ENCODE measurements at places on chromosomes 6 and 20.

- DNase-seq: no peak
Measured at GRCh38 chr20:17710379-17711266, 10.9 kb downstream of the BANF2 start.

- no peak for DNase-seq
Measured at GRCh38 chr20:62675156-62675876, 33.0 kb downstream of the SLCO4A1 start.

DNA sequence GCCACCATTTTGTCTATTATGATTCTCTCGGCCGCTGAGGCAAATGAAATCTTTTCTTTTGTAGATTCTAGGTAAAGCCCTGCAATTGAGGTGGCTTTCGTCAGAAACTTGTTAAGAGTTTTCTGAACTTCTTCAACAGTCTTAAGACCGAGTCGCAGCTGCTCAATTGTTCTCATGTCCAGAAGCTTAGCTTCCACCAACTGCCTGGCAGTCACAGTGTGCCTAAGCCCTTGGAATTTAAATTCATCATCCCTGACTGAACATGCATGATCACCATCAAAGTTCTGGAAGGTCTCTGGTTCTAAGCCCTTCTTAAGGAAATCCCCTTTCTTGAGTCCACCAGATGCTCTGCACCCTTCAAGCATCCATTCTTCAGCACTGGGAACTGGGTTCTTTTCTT is 25.7 kb downstream of the DST start:
- no peak for DNase-seq

- no peak for DNase-seq
Measured at GRCh38 chr6:20879526-20879925, 345.3 kb downstream of the CDKAL1 start.

DNA sequence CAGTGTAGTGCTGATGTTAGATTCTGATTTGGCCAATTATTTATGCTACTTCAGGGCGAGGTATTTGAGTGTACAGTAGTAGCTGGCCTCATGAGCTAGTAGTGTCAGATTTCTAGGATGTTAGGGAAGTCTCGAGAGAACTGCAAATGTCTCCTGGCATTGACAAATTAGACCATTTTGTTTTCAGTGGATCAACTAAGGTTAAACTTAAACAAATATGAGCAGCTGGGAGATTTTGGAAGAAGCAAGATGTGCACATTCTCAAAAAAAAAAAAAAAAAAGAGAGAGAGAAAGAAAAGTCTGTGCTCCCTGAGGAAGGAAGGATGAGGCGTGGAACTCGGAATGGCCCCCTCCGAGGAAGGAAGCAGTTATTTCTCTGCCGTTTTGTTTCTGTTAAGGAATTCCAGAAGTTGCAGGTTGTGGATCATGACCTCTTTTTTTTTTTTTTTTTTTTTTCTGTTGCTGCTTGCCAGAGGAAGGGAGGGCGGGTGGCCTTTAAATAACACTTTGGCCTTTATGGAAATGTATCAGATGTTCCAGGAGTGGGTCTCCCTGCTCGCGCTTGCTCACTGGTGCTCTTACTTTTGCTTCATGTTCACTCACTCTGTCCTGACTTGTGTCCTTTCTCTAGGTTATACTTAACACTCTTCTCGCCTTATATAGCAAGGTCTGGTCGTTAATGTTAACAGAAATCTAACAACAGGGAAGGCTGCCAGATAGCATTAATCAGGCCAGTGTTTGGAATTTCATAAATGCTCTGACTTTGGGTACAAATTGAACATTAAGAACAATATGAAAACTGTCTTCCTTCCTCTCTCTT is 124.4 kb downstream of the TCP11 start:
- no peak for DNase-seq

DNA sequence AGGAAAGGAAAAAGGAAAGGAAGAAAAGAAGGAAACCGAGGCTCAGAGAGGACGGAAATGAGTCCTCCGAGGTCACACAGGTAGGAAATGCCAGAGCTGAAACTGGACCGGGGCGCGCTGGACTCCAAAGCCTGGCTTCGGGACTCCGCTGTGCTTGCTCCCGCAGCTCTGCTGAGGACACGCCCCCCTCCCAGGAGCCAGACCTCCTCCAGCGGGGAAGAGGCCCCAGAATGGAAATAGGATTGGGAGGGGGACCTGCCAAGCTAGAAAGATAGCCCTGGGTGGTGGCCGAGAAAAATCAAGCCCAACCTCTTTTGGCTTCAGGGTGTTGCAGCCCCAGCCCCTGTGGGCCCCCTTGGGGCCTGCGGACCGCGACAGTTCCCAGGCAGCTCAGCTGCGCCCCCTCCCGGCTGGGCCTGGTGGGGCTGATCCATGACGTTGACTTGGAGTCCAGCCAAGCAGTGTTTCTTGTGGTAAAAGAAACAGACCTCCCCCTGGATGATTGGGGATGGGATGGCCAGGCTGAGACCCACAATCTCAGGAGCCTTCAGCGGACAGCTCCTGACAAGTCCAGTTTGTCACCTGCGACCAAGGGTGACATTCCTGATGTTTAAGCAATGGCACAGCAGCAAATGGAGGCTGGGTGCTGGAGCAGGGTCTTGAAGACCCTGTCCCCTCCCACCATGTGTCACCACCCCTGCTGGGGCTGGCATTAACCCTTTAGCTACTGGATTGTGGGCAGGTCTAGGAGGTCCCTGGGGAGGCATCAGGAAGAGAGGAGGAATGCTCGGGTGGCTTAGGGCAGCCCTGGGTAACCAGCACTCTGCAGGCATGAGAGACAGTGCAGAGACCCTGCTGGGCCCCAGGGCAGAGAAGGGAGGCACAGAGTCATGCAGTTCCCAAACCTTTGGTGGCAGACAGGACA is 55.4 kb downstream of the RIPOR3 start:
- no peak for DNase-seq

DNA sequence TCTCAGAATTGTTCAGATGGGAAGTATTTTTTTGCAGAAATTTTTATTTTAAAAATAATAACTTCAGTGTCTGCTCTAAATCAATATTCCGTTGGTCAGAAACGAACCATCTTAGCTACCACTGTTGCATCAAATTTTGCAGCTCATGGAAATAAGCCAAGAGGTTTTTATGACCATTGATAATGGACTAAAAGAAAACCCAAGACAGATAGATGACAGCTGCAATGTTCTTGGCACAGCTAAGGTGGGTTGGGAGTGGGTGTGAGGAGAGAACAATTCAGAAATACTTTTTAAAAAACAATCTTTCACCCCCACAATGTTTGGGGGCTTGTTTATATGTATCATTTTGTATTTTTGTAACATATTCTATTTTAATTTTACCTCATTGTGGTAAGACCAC is 121.1 kb downstream of the PDE7B start:
- no peak for DNase-seq

DNA sequence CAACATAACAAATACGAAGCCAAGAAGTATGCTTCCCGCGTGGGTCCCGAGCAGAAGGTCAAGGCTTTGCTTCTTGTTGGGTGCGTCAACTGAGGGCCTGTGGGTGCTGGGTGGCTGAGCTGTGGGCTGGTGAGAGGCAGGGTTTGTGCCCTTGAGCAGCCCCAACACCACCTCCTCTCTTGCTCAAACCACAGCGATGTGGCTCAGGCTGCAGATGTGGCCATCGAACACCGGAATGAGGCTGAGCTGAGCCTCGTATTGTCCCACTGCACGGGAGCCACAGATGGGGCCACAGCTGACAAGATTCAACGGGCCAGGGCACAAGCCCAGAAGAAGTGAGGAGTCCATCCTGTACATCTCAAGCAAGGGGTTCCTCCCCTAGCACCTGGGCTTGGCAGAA is 7.0 kb upstream of the PTPRA start:
- DNase-seq: no peak

GRCh38 chr6:32799168-32799567 is 17.6 kb downstream of the HLA-DOB start:
- DNase-seq: no peak

- DNase-seq: no peak
Measured at GRCh38 chr6:40685862-40686261, 98.7 kb upstream of the LRFN2 start.

DNA sequence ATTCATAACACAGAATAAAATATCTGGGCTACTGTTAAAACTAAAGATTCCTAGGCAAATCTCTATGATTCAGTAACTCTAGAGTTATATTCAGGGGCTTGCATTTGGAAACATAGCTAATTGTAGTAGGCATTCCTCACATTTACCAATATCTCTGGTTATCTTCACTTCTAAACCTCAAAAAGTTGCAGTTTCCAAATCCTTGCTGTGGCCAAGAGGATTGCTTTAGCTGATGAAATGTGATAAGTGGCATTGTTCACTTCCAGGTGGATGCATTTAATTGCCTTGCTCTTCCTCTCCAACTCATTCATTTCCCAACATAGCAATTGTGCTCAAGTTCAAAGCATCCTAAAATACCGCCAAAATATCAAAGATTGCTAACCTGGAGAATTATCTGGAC is 246.6 kb downstream of the GRIK2 start:
- DNase-seq: no peak

DNA sequence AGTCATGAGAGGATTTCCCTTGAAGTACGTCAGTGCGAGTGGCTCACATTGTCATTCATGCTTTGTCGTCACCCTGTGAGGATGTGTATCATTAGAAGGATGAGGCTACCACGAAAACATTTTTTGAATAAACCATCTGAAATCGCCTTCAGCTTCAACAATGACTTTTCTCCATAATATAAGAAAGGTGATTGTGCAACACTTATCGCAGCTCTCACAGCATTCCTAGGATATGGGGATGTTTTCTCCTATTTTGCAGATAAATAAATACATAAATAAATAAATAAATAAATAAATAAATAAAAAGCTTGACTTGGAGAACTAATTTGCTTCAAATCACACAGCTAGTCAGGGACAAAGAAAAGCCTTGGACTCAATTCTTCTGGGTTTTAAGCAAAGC is 326.5 kb downstream of the FOXA2 start:
- DNase-seq: no peak

DNA sequence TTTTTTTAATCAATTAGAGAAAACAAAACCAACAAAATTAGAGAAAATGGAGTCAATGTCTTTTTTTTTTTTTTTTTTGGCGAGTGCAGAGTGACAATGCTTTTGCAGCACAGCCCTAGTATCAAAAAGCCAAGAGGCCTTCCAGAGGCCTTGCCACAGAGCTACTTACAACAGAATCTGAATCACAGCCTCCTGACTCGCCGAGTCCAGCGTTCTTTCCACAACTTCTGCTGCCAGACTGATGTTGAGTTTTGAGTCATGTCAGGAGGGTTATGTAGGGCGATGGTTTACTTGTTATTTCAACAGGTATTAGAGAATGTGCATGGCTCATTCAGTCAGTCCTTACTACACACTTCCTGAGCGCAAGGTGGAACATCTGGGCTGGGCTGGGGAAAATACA is 88.6 kb downstream of the FNDC1 start:
- DNase-seq: no peak

- DNase-seq: no peak
Measured at GRCh38 chr20:2108987-2109386, 7.4 kb downstream of the STK35 start.

DNA sequence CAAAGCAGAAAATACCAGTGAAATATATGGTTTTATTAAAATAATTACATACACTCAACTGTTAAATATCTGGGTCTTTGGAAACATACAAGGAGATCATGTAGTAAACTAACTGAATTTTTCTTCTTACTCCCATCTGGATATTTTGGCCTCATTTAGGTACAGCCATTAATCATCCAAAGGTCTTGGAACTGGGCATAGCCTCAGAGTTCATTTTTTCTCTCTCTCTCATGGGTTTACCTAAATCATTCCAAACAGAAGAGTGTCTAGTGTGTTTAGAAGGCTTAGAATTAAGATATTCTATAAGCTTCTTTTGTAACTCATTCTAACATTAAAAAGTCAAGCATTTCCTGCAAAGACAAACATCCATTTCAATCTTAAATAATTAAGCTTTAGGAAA is 79.4 kb downstream of the HMGCLL1 start:
- DNase-seq: no peak

DNA sequence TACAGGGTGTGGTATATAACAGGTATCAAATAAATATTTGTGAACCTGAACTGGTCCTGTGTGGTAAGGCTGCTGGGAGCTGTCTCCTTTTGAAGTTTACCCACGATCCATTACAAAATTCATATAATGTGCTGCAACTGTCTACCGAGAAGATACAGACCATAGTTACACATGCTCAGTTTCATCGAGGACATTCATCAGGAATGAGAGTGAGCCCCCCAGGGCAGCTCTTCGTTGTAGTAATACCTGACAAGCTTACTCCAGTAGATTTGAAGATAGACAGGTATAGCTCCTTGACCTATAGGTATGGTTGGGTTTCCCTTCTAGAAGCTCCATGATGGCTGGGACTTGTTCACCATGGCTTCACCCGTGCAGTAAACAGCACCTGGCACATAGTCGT is 25.7 kb downstream of the ARMC2 start:
- no peak for DNase-seq

GRCh38 chr6:131460614-131461000 is 112.4 kb upstream of the ARG1 start:
- no peak for DNase-seq

- DNase-seq: no peak
Measured at GRCh38 chr20:25461281-25461650, 53.8 kb downstream of the GINS1 start.

DNA sequence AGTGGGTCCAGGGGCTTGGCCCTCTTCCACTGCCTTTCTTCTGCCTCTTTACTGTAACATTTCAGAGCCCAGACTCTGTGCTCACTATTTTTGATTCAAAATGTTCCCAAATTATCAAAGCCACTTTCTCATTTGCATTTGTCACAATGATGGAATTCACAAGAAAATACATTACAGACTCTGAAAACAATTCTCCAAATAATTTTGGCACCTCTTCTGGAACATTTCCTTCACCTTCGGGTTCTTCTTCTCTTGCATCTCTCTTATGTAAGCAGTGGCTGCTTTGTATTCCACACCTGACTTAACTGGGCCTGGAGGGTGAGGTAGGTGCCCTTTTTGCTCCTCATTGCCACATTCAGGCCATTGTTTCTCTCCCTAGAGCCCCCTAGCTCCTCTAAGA is 30.0 kb downstream of the ZNF184 start:
- DNase-seq: no peak

Measured in NCI-H187 treated with DMSO at 0.1 percent for 48 hours (cell line).